Nasal cavity respiratory epithelium epithelial cell of viscerocranial mucosa (primary cell): ENCODE measurements at places on chromosomes 1 and 21. TPM values are rescaled to one million over a fixed set of nuclear protein-coding genes. Genes with fewer than 3 reads are reported as not detected.

GSTM5 gene
- not detected in 2 replicates for total RNA-seq

PRRX1 gene
- total RNA-seq, result not detected in 2 replicates

HYI gene
- total RNA-seq, result 13.6 and 18.5 TPM in 2 replicates

NTNG1 gene
- 5.1 and 5.4 TPM in 2 replicates for total RNA-seq

HCRTR1 gene
- not detected in 2 replicates for total RNA-seq

SELENBP1 gene
- total RNA-seq, result 1.0 and 2.7 TPM in 2 replicates

ATP1A4 gene
- not detected in 2 replicates for total RNA-seq

DNMT3L gene
- total RNA-seq, result not detected in 2 replicates

MATN1 gene
- total RNA-seq, result not detected in 2 replicates

TRIM58 gene
- under 0.01 TPM in 1 of 2 replicates, not detected in the other for total RNA-seq
